ENCODE measurements at places on chromosomes 6 and 20.

DNA sequence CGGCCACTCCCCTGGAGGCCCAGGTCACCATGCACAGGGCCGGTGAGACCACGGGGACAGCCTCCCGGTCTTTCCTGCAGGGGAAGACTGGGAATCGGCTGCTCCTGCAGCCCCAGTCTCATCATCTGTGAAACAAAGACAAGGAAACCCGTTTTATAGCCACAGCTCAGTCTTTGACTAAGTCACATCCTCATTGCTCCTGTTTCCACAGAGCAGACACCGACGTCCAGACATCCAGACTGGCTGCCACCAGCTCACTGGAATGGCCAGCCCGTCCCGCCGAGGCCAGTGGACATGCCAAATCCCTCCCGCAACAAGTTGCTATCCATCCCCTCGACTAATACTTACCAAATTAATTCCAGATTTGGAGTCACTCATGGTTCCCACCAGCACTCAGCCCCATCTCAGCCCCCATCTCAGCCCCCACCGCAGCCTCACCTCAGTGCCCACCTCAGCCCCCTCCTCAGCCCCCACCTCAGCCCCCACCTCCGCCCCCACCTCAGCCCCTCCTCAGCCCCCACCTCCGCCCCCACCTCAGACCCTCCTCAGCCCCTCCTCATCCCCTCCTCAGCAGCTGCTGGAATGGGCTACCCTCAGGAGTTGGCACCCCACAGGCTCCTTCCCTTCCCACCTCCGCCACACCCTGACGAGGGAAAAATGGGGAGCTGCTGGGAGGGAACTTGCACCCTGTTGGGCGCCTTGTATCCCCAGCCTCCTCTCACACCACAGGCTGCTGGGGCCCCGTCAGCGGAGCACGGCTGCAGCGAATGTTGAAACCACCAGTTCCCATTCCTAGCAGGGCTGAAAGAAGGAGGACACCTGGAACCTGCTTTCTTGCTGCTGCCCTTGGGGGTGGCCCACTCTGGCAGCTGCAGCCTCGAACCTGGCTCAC, 48.7 kb downstream of the YTHDF1 start:
- no peak for DNase-seq

DNA sequence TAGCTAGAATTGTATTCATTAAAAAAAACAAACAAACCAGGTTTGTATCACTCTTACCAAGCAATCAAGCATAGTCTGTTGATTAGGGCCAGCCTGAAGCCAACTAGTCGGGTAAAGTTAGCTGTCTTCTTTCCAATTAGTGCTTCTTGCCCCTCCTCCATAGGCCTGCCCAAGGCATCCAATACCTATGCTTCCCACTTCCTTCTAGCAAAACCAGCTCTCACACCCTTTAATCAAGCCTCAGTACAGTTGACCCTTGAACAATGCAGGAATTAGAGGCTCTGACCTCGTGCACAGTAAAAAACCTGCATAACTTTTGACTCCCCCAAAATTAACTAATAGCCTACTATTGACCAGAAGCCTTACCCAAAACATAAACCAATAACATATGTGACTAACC, 119.1 kb upstream of the DTNBP1 start:
- DNase-seq = no peak

DNA sequence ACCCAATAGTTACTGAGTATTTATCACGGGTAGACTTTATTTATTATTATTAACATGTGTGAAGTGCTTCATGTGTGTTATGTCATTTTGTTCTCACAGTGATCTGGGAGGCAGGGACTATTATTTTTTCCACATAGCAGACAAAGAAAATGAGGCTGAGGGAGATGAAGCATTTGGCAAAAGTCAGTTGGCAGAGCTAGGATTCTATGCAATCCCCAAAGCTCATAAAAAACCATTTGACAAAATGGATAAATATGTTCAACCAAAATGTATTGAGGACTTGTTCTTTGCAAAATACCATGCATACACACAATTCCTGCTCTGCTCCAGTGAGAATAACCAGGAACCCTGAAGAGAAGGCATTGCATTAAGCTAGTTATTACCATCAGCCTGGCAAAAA, 184.4 kb downstream of the HS3ST5 start:
- no peak for DNase-seq

- DNase-seq = no peak
Measured at GRCh38 chr6:139522511-139523220, 148.2 kb upstream of the CITED2 start.

DNA sequence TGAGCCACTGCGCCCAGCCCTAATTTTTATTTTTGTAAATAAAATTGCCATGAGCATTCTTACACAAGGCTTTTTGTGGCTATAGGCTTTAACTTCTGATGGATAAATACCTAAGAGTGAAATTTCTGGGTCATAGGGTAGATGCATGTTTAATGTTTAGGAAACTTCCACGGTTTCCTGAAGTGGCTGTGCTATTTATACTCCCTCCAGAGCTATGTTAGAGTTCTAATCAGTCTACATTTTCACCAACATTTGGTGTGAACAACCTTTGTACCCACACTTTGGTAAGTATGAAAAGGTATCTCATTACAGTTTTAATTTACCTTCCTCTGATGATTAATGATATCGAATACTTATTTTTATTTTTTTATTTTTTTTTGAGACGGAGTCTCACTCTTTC, 6.1 kb upstream of the MAS1 start:
- DNase-seq = no peak

- DNase-seq = no peak
Measured at GRCh38 chr6:56434606-56435005, 187.2 kb upstream of the COL21A1 start.

GRCh38 chr6:119119989-119120388, 41.5 kb upstream of the FAM184A start:
- no peak for DNase-seq

- DNase-seq = no peak
Measured at GRCh38 chr20:3698591-3699001, 13.8 kb downstream of the SIGLEC1 start.

GRCh38 chr6:104332364-104332763, 527.4 kb downstream of the HACE1 start:
- no peak for DNase-seq

DNA sequence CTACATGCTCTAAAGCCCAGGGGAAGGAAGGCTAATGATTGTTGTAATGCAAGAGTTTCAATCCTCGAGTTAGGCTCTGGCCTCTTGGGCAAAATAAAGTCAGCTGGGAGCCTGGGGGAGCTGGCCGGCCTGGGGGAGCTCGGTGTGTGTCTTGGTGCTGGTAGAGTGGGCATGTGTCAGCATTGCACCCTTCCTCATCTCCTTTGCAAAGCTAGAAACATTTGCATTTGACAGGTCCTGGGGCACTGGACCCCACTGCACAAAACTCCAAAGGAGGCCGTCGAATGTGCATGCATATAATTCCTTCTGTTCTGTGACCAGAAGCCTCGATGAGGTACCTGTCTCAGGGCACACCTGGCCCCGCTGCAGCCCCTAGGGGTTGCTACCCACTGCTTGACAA, 74.6 kb upstream of the SLC22A23 start:
- DNase-seq = peak; percentile 26

- DNase-seq = no peak
Measured at GRCh38 chr6:27720607-27721580, 191.3 kb downstream of the OR2B2 start.

DNA sequence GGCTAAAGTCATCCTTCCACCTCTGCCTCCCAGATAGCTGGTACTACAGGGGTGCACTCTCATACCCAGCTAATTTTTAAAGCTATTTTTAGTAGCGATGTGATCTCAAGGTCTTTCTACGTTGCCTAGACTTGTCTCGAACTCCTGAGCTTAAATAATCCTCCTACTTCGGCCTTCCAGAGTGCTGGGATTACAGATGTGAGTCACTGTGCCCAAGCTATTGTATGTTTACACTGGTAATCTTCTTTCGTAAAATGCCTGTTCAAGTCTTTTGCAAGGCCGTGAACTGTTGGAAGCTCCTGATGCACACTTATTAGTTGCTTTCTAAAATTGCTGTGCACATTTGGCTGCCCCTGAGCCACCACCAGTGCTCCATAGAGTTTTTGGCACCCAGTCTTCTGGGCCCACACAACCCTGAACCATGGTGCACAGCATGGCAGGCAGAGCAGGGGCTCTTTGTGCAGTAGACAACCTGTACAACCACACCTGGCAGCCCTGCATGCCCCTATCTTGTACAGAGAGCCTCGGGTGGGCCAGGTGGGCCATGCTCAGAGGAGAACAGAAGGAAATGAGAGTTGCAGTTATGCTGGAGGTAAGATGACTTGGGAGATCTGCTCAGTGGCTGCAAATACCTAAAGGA, 33.3 kb downstream of the PDRG1 start:
- DNase-seq = no peak

DNA sequence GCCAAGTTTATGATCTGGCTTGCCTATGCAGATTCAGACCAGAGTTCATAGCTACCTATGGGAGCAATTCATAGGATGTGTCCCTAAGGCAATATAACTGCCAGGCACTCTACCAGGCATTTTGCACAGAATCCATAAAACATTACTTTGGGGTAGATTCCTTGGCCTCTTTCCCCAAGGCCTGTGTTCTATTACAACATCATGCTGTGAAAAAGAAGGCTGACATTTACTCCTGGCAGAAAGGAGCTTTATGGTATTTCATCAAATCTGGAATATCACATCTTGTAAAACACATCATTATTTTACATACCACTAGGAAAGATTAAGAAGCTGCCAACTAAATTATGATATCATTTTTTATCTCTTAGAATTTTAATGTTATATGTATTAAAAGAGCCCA, 287.0 kb upstream of the MARCKS start:
- no peak for DNase-seq

- no peak for DNase-seq
Measured at GRCh38 chr6:43973357-43973756, 153.9 kb downstream of the MRPL14 start.

- peak; percentile 76 for DNase-seq
Measured at GRCh38 chr6:142946924-142947713, 2.1 kb upstream of the HIVEP2 start.

GRCh38 chr6:82040405-82041221, 206.9 kb downstream of the IBTK start:
- DNase-seq = no peak

DNA sequence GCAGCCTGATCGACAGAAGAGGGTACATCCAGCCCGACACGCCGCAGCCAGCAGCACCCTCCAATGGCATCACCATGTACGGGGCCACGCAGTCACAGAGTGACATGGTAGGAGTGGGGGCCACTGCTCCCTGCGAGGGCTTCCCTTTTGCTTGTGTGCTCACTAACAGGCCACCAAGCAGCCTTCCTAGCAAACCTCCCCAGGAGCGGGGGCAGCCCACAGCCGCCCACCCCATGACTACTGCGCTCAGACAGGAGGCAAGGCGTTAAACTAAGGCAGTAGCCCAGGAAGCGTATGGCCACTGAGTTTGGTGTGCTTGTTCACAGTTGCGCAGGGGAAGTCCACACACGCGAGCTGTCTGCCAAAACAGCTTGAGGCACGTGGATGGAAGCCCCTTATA, 169.5 kb upstream of the SNX9 start:
- DNase-seq = no peak

- no peak for DNase-seq
Measured at GRCh38 chr6:156402227-156402626, 375.0 kb upstream of the ARID1B start.

GRCh38 chr20:33081411-33082154, 2.1 kb downstream of the BPIFB4 start:
- DNase-seq = no peak
